ENCODE measurements at places on chromosomes 5 and 9. TPM values are rescaled to one million over a fixed set of nuclear protein-coding genes. Genes with fewer than 3 reads are reported as not detected.

RNF183 gene
- total RNA-seq = not detected

HMMR gene
- total RNA-seq = 2.8 TPM

CD14 gene
- 1.2 TPM for total RNA-seq

DNAI1 gene
- total RNA-seq = not detected

ANKRD33B gene
- total RNA-seq = 156 TPM

SV2C gene
- total RNA-seq = not detected

GFPT2 gene
- 0.39 TPM for total RNA-seq

GRPEL2 gene
- 13.2 TPM for total RNA-seq

SQSTM1 gene
- total RNA-seq = 252 TPM

RNF14 gene
- 30.4 TPM for total RNA-seq

C9orf153 gene
- 0.18 TPM for total RNA-seq

PCDHA11 gene
- total RNA-seq = not detected

FAM163B gene
- total RNA-seq = not detected

WNT8A gene
- not detected for total RNA-seq

DNA sequence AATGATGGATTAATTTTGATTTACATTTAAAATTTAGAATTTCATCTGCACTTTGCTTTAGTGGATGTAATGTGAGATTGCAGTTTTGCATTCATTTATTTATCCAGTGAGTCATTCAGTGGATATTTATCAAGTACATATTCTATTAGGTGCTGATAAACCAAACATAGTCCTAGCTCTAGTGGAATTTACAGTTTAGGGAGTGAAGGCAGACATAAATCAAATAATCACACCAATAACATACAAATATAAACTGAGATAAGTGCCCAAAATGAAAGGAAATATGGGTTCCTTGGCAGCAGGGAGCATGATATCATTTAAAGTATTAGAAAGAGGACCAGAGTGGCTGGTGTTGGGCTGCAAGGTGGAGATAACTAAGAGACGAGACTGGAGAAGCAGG lies 14.7 kb upstream of the NIPBL start:
- DNase-seq = no peak

GRCh38 chr5:143051244-143052058 lies 281.3 kb downstream of the ARHGAP26 start:
- DNase-seq = no peak

DNA sequence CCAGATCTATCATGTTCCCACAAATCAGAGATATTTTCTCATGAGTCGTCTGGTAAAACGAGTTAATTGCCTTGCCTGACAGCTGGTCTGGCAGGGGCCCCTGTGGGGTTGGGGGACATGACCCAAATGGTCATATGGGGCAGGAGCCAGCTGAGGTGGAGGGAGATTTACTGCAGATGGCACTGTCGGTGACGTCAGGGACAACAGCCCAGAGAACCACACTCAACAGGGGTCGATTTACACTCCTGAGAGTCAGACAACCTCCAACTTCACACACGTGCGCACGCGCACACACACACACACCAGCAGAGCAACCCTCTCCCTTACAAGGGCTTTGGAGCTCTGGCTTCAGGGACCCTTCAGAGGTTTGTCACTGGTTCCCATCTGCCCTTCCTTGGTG lies 23.4 kb upstream of the GABRP start:
- DNase-seq = no peak

- no peak for DNase-seq
Observed at GRCh38 chr5:135229679-135230132, 169.3 kb downstream of the MACROH2A1 start.

- no peak for DNase-seq
Observed at GRCh38 chr9:36679710-36680109, 107.0 kb downstream of the MELK start.

DNA sequence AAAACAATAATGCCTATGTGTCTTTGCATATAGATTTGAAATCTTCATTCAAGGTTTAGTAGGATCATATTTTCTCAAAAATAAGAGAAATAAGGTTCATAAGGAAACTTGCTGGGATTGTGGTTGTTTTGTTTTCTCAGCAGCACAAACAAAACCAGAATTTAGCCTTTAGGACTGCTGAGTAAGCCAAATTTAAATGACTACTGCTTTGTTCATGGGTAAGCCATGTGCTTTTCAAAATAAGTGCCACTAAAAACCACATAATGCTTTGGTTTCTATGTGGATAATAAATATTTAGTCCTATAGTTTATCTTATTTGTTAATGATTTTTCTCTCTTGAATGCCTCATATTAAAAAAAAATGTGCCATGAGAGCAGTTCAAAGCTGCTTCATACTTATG lies 38.8 kb downstream of the PTCD2 start:
- DNase-seq = no peak

GRCh38 chr9:136212345-136212950 lies 7.5 kb upstream of the LHX3 start:
- no peak for DNase-seq

DNA sequence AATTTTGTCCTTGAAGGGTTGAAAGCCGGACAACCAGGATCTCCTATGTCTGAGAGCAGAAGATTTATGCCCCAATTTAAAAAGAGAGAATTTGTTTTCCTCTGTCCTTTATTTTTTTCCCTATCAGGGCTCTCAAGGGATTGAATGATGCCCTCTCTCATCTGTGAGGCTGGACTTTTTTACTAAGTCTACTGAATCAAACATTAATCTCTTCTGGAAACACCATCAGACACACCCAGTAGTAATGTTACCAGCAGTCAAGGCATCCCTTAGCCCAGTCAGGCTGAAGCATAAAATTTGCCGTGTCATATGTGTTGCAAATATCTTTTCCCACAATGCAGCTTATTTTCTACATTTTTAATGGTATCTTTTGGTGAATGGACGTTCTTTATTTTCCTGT lies 1497.9 kb downstream of the MAT2B start:
- no peak for DNase-seq

DNA sequence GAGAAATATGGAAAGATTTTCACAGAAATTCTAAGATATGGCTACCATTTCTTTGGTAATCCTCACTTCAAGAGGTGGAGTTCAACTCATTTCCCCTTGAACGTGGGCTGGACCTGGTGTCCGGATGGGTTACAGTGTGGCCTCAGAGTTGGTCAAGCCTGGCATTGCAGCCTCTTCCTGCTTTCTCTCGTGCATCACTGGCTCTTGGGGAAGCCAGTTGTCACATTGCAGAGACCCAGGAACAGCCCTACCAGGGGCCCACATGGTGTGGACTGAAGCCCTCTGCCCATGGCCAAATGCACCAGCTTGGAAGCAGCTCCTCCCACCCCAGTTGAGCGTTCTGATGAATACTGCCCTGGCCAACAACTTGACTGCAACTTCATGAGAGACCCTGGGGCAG lies 47.7 kb upstream of the FCN1 start:
- no peak for DNase-seq

GRCh38 chr9:95094002-95094401 lies 223.5 kb downstream of the FANCC start:
- no peak for DNase-seq

DNA sequence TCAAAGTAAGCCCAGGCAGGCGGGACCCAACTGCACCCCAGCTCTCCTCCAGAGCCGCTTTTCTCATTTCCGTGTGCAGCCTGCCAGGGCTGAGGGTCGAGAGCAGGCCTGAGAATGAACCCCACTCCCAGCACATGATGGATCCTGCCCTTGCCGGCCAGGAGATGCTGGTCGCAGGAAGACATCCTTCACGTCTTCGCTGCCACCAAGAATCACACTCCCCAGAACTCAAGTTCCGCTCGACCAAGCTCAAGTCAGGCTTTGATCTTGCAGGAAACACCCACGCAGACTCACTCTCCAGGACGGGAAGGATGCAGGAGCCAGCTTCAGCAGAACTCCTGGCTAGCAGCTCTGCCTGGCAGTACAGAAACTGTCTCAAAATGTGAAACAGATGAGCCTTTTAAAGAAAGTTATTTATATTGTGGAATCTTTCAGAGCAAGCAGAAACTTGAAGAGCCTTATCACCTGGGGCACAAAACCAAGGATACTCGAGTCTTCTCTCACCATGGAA lies 102.4 kb downstream of the ROR2 start:
- DNase-seq = no peak

- no peak for DNase-seq
Observed at GRCh38 chr9:77952635-77953328, 78.8 kb downstream of the GNAQ start.

- DNase-seq = no peak
Observed at GRCh38 chr9:137294681-137295237, 7.3 kb downstream of the NRARP start.

DNA sequence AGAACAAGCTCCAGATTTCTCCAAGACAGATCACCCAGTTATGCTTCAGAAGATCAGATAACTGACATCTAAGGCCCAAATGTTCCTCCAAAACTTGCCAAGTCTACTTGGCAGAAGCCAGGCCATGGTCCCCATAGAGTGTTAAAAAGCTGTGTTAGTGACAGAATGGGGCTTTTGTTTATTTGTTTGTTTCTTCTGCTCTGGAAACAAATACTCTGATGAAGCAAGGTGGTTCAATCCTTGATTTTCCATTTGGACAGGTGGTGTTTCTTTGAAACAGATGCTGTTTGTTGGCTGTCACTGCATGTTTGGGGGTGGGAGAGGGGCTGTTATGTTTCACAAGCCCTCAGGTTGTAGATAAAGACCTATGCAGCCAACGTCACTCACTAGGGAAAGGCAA lies 264.0 kb downstream of the FAM114A2 start:
- no peak for DNase-seq

GRCh38 chr5:78113689-78114264 lies 180.7 kb downstream of the AP3B1 start:
- DNase-seq = no peak

- no peak for DNase-seq
Observed at GRCh38 chr9:99253134-99253533, 31.1 kb downstream of the SEC61B start.

- DNase-seq = no peak
Observed at GRCh38 chr5:179115307-179115706, 55.1 kb downstream of the ZNF354C start.

- no peak for DNase-seq
Observed at GRCh38 chr5:176534640-176535039, 2.6 kb downstream of the RNF44 start.

GRCh38 chr9:15373881-15374280 lies 48.8 kb upstream of the SNAPC3 start:
- DNase-seq = no peak

DNA sequence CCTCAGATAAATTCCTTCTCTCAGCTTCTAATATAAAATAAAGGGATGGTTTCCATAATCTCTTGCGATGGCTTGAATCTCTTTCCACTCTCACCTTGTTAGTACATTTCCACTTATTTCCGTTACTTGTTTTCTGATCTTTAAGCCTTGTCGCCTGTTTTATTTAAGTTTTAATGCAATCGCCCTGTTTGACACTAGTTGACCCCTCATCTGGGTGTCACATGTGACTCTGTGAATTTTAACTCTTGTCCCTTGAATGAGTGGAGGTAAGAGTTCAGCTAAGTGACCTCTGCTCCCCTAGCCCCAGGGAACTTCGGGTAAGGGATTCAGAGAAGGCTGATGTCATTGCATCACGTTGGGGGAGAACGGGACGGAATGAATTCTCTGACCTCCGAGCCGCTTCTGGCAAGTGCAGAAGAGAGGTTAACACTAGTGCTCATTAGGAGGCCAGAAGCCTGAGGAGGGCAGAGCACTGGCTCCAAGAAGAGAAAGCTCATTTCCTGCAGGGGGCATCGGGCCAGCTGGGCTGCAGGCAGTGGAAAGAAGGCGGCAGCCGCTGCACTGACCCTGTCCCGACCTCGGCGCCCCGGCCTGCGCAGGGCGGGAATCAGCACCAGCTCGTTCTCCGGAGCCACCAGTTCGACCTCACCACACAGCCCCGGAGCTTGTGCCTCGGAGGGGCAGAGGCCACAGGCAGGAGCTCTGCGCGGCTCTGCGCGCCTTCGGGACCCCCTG lies 569 bp downstream of the HINT2 start:
- DNase-seq = no peak

DNA sequence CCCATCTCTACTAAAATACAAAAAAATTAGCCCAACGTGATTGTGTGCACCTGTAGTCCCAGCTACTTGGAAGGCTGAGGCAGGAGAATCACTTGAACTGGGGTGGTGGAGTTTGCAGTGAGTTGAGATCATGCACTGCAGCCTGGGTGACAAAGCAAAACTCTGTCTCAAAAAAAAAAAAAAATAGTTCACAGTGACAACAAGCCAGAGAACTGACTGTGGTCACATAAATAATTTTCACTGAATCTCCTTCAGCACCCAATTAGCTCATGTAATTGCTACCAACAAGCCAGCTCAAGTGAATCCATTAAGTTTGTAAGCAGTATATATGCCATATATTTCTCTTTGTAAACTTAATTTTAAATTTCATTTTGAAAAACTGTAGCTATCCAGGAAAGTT lies 14.5 kb upstream of the AFAP1L1 start:
- DNase-seq = no peak

DNA sequence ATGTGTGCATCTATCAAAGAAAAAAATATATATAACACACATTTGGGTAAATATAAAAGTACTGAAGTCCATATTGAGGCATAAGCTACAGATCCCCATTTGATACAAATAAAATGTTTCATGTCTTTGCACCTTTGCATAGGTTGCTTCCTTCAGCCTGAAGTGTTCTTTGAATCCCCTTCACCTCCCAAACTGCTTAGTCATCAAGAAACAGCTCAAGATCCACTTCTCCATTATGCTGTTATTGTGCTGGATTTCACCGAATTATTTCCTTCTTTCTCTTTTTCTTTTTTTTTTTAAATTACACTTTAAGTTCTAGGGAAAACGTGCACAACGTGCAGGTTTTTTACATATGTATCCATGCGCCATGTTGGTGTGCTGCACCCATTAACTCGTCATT lies 419.1 kb downstream of the ENC1 start:
- no peak for DNase-seq

Data from activated B cell treated with CpG ODN at 0.5 μM for 24 hours (primary cell).